ENCODE measurements at places on chromosomes 2 and 18. TPM values are rescaled to one million over a fixed set of nuclear protein-coding genes. Genes with fewer than 3 reads are reported as not detected.

The CRYGD gene
- not detected for total RNA-seq

The SCYGR4 gene
- total RNA-seq, result not detected

The SEPTIN10 gene
- 92.5 TPM for total RNA-seq

The NFATC1 gene
- 5.5 TPM for total RNA-seq

The PLCL1 gene
- total RNA-seq, result not detected

The TUBA4B gene
- not detected for total RNA-seq

The RBM44 gene
- total RNA-seq, result 0.22 TPM

The GKN1 gene
- not detected for total RNA-seq

The SGPP2 gene
- not detected for total RNA-seq

DNA sequence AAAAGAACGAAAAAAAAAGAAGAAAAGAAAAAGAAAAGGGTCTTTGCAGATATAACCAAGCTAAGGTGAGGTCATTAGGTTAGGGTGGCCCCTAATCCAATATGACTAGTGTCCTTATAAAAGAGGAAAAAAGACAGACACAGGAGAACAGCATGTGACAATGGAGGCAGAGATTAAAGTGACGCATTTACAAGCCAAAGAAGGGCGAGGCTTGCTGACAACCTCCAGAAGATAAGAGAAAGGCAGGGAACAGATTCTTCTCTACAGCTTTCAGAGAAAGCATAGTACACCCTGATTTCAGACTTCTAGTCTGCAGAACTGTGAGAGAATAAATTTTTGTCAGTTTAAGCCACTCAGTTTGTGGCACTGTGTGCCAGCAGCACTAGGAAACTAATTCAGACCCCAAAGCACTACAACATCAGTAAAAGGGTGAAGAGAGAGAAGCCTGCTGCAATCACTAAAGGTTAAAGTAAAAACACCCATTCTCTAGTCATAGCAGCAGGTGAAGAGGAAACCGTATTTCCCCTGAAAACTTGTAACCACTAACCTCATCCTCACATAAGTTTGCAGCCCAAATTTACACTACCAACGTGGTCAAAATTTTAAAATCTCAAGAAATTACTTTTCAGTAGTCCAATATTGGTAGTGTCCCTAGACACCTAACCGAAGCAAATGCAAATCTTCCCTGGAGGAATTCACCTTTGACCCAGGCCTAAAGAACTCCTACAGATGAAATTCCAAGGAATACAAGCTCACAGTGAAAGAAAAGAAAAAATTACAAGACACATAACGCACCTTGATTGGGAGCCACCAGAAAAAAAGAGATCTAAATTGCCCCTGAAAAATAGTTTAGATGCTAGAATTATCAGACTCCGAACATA lies 17.5 kb downstream of the REEP1 start:
- no peaks in the 10 kb centered on the region for H3K36me3 ChIP-seq

GRCh38 chr2:56483081-56483480 lies 299.3 kb downstream of the CCDC85A start:
- no peak overlapping the region for H3K4me3 ChIP-seq
- H3K36me3 ChIP-seq, result no peaks in the 10 kb centered on the region
- no peaks in the 10 kb centered on the region for H3K27me3 ChIP-seq
- no peaks in the 10 kb centered on the region for H3K4me1 ChIP-seq

GRCh38 chr2:109397893-109398292 lies 215.9 kb downstream of the SEPTIN10 start:
- no peak overlapping the region for H3K4me3 ChIP-seq
- H3K4me1 ChIP-seq, result no peaks in the 10 kb centered on the region
- no peaks in the 10 kb centered on the region for H3K36me3 ChIP-seq
- H3K27ac ChIP-seq, result no peak overlapping the region

DNA sequence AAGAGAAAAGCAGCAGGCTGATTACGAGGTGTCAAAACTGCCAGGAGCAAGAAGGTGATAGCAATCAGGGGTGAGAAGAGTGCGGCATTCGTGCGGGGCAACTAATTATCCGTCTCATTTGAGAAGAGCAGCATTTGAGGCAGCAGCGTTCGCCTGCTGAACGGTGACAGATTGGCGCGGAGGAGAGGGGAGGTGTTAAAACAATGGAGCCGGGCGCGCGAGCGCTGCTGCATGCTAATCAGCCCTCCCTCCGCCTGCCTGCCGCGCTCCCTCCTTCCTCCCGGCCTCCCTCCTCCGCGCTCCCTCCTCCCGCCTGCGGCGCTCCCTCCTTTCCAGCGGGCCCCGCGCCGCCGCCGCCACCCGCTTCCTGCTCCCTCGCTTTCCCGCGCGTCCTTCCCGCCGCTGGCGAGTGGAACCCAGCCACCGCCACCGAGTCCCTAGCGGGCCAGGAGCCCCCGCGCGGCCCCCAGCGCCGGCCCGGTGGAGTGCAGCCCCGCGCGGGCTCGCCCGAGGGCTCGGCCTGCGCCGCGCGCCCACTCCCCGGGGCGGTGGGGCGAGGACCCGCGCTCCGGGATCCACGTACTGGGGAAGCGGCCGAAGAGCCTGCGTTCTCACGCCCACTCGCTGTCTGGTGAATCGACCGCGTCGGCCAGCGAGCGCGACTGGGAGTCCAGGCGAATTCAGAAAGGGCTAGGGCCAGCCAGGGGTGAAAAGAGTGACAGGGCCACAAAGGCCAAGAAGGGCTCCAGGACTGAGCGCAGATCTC lies 69.5 kb upstream of the PSMD14 start:
- H3K36me3 ChIP-seq, result no peaks in the 10 kb centered on the region
- peak; percentile 89 for DNase-seq
- no peak overlapping the region for H3K27ac ChIP-seq
- peak overlapping the region; percentile 72 for H3K4me3 ChIP-seq
- peaks cover under 1% of the 10 kb centered on the region for H3K4me1 ChIP-seq

DNA sequence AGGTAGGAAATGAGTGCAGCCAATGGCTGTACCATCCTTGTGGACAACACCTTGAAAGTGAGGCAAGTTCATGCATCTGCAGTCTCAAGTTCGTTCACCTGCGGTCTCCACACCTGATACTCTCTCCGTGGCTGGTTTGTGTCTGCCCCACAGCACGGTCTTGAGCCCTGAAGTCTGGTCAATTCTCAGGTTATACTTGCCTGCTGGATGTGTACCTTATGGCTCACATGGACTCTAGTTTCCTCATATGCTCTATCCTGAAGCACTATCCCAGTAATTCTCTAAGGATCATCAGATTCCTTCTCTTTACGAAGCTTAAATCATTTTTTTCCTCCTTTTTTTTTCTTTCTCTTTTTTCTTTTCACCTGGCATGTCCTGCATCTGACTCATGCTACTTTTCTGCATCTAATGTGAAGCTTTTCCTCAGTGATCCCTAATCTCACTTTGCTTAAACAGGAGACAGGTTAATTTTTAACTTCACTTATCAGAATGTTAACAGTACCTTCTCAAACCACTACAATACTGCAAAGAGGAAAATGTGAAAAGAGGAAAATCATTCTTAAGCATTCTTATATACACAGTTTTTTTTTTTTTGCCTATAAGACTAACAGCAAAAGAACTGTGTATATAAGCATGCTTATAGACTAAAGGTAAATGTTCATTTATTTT lies 511.2 kb downstream of the SOX11 start:
- no peaks in the 10 kb centered on the region for H3K4me1 ChIP-seq
- H3K27me3 ChIP-seq, result no peaks in the 10 kb centered on the region

DNA sequence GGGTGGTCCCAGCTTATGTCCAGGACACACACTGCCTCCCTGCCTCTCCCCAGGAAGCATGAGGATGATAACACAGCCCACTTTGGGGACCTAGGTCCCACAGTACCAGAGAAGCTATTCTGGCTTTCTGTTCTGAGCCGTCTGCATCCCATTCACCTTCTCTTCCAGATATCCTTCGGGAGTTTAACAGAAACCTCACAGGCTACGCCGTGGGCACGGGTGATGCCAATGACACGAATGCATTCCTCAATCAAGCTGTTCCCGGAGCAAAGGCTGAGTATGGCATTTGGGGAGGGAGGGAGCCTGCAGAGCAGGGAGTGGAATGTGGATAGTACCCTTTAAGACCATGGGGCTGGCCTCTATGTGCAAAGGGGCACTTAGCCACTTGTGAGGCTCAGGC lies 102.6 kb downstream of the PLB1 start:
- peaks cover 5% of the 10 kb centered on the region for H3K4me1 ChIP-seq
- no peaks in the 10 kb centered on the region for H3K36me3 ChIP-seq
- H3K4me3 ChIP-seq, result no peak overlapping the region

DNA sequence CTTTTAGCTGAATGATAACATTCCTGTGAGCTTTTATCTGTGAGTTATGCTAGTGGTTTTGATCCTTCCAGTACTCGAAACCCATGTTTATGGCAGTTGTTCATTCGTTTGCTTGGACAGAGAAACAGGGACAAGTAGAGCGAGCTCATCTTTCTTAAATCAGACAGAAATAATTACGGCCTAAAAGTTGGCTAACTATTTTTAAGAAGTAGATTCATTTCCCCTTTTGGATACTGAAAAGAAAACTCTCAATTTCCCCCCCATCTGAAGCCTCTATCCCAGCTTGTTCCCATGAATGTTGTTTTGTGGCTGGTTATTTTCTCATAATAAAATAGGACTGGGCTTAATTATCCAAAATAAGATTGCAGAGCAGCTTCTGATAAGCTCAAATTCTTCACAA lies 67.1 kb downstream of the ANTXR1 start:
- H3K36me3 ChIP-seq, result peaks cover 31% of the 10 kb centered on the region
- no peak for DNase-seq
- no peak overlapping the region for H3K27ac ChIP-seq
- no peaks in the 10 kb centered on the region for H3K27me3 ChIP-seq
- H3K4me1 ChIP-seq, result peaks cover 3% of the 10 kb centered on the region
- H3K4me3 ChIP-seq, result no peak overlapping the region

DNA sequence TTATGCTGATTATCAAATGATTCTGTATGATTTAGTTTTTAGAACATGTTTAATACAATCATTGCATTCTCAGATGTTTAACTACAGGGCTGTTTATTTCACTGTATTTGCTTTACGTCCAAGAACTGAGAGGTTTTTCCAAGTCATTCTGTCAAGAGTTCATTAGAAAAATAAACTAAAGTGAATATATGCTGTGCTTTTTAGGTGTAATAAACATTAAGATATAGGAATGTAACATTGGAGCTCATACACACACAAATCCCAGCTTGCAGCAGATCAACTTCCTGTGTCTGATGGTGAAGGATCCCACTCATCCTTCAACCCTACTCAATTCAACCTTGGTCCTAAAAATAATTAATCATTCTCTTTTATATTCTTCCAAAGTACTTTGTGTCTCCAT lies 285.0 kb downstream of the AFF3 start:
- no peak for DNase-seq
- no peak overlapping the region for H3K27ac ChIP-seq
- H3K36me3 ChIP-seq, result no peaks in the 10 kb centered on the region
- no peak overlapping the region for H3K4me3 ChIP-seq
- no peaks in the 10 kb centered on the region for H3K27me3 ChIP-seq

DNA sequence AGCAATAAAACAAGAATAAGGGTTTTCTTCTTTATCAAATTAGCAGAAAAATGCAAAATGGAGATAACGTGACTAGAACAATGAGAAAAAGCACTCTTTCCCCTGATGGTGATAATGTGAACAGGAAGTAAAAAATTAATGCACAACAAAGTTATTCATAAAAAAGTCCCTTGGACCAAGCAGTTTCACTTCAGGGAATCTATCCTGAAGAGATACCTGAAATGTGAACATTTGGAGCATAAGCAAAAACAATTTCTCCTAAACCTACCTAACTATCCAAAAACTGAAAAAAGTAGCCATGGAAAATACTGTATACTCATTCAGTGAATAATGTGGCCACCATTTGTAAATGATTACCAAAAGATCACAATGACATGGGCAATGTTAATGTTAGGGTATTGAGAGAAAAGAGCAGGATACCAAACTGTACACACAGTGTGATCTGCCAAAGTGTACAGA lies 48.7 kb downstream of the TRIP12 start:
- H3K36me3 ChIP-seq, result peaks cover 25% of the 10 kb centered on the region
- H3K27me3 ChIP-seq, result no peaks in the 10 kb centered on the region
- no peak for DNase-seq
- H3K27ac ChIP-seq, result no peak overlapping the region
- no peak overlapping the region for H3K4me3 ChIP-seq

- no peak overlapping the region for H3K4me3 ChIP-seq
- no peaks in the 10 kb centered on the region for H3K27me3 ChIP-seq
- no peaks in the 10 kb centered on the region for H3K36me3 ChIP-seq
- H3K27ac ChIP-seq, result no peak overlapping the region
- no peaks in the 10 kb centered on the region for H3K4me1 ChIP-seq
- DNase-seq, result no peak
These were observed 49.1 kb upstream of the PIK3C3 start for GRCh38 chr18:41905786-41906527.

DNA sequence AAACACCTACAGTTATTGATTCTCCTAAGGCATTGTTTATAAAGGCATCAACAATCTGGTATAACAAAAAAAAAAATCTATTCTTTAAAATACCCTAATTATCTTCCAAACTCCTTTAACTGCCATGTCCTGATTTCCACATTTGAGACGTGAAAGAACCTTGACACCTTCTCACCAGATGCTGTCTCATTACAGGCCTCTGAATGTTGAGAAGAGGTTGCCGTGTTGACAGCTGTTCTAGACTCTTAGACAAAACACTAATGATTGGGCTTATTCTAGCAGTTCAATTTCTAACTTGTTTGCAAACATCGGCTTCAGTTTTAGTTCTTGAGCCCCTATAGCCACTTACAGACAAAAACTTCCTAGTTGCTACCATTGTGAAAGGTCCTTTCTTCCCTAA lies 988.8 kb downstream of the LRP1B start:
- DNase-seq, result no peak
- no peaks in the 10 kb centered on the region for H3K27me3 ChIP-seq
- no peaks in the 10 kb centered on the region for H3K36me3 ChIP-seq
- H3K4me3 ChIP-seq, result no peak overlapping the region

DNA sequence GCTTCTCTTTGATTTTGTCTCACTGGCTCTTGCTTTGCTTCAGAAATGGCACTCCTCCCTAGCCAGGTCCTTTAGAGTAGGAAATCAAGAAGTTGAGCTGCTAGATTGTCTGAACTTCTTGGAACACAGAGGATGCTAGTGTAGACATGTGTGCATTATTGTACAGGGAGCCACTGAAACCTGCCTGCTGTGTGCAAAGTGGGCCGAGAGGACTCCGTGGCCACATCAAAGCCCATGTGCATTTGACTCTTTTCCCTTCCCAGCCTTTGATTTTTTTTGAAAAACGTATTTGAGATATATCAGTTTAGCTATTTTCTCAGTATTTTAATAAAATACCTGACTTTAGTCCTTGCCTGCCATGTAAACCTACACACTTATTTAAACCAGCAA lies 83.1 kb downstream of the TMEM247 start:
- no peak for DNase-seq
- peaks cover 22% of the 10 kb centered on the region for H3K36me3 ChIP-seq
- no peak overlapping the region for H3K27ac ChIP-seq
- 0 out of 2 replicates have a peak, but pooled peaks cover 3% of the 10 kb centered on the region for H3K4me1 ChIP-seq
- no peaks in the 10 kb centered on the region for H3K27me3 ChIP-seq
- H3K4me3 ChIP-seq, result no peak overlapping the region

DNA sequence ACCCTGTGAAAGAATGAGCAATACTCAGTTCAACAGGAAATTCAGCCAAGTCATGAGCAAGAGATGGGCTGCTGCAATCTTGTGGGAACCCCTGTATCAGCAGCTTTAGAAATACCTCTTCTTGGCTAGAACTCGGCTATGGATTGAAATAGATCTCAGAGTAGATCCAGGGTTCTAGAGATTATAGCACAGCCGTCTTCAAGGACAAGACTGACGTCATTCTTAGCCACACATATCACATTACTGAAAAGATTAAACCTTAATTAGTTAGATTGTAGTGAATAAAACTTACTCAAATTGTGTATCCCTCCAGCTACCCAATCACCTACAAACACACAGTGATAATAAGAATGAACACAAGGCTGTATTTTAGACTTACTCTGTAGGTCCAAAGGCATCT lies 776.4 kb downstream of the EPHA4 start:
- no peaks in the 10 kb centered on the region for H3K4me1 ChIP-seq
- no peak overlapping the region for H3K27ac ChIP-seq
- no peaks in the 10 kb centered on the region for H3K27me3 ChIP-seq
- no peak for DNase-seq
- H3K36me3 ChIP-seq, result peaks cover 1% of the 10 kb centered on the region
- H3K4me3 ChIP-seq, result no peak overlapping the region
